Activated naive CD8-positive, alpha-beta T cell treated with anti-CD3 and anti-CD28 coated beads, Interleukin-2, amount 10 ng/mL, durations not matched to agents 7 days and 5 days (primary cell): ENCODE measurements at places on chromosomes 2 and 18.
A peak's percentile ranks its signal among the peaks of the same experiment; 100 is the strongest.

GRCh38 chr18:63817441-63818051, 42.3 kb downstream of the SERPINB7 start:
- DNase-seq: no peak
- H3K36me3 ChIP-seq: no peaks in the 10 kb centered on the region
- no peak overlapping the region for H3K27ac ChIP-seq
- peaks cover 13% of the 10 kb centered on the region for H3K27me3 ChIP-seq
- no peak overlapping the region for H3K4me3 ChIP-seq

DNA sequence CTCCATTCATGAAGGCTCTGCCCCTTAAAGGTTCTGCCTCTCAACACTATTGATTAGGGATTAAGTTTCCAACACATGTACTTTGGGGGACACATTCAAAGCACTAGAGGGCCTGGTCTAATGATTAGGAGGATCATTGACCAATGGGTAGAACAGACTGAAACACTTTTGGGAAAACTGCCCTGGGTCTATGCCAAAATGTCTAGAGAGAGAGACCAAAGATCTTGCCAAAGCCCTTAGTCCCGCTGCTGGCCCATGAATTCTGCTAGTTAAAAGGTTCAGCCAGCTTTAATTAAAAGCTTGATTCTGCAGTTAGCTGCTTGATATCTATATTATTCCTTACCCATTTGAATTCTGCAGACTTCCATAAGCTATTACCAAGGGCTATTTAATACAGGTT, 613.2 kb downstream of the SLC4A3 start:
- H3K27ac ChIP-seq: no peak overlapping the region
- DNase-seq: no peak
- H3K4me3 ChIP-seq: no peak overlapping the region

GRCh38 chr2:36731941-36732672, 35.6 kb downstream of the VIT start:
- no peak overlapping the region for H3K27ac ChIP-seq
- DNase-seq: no peak
- H3K4me1 ChIP-seq: no peaks in the 10 kb centered on the region
- no peak overlapping the region for H3K4me3 ChIP-seq
- peaks cover 2% of the 10 kb centered on the region for H3K27me3 ChIP-seq
- no peaks in the 10 kb centered on the region for H3K36me3 ChIP-seq

GRCh38 chr2:109736177-109736827, 57.8 kb upstream of the RGPD5 start:
- no peak overlapping the region for H3K27ac ChIP-seq
- no peak overlapping the region for H3K4me3 ChIP-seq
- H3K4me1 ChIP-seq: no peaks in the 10 kb centered on the region
- no peaks in the 10 kb centered on the region for H3K36me3 ChIP-seq
- no peak for DNase-seq

DNA sequence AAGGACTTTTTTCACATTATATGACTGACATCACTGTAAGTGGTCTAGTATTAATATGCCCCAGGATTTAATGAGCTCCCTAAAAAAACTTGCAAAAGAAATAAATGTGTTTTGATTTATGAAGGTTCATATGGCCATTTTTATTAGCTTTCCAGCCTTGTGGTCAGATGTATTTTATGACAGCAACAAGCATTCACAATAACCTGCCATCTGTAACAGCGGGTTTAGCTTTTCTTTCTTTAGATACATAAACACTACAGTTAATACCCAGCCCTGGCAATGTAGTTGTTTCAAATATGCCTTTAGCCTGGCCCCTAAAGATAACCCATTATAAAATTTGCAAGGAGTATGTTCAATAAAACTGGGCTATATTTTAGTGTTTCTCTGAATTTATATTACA, 1063.8 kb downstream of the SOCS6 start:
- no peaks in the 10 kb centered on the region for H3K4me1 ChIP-seq
- H3K27ac ChIP-seq: no peak overlapping the region
- H3K36me3 ChIP-seq: no peaks in the 10 kb centered on the region

DNA sequence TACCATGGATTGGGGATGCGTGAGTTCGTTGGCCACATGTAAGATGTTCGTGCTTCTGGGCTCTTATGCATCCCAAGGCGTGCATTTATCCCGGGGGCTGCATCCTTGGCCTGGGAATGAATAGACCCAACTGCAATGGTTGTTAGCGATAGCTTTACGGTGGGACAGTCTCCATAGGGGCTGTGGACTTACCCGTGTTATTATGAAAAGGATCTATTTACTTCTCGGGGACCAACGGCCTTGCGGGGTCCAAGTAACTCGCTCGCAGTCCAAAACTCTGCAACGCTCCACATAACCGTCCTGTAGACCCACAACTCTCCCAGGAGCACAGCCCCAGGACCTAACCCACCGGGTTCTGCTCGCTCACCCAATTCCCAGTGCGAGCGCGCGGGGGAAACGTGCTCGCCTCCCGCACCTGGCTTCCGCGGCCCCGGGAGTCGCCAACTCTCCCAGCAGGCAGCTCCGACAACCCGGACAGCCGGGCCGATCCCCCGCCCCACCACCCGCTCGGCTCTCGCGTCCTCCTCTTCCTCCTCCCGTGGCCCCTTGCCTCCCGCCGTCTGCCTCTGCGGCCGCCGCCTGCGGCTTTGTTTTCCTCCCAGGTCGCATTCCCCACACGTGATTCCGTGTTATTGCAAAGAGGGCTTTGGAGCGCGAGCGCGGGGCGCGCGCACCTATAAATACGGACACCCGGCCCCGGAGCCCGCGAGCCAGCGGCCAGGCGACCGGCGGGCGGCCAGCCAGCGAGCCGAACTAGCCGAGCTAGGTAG, at the start of gene CABLES1:
TSS of gene CABLES1 (plus strand) at position 706 of the 770 bp plus-strand sequence. CDS start 278 bp downstream, outside the sequence.
- H3K36me3 ChIP-seq: no peaks in the 10 kb centered on the region
- H3K4me1 ChIP-seq: peaks cover 11% of the 10 kb centered on the region
- H3K27ac ChIP-seq: peak within 1 kb of the TSS; percentile 25

- H3K4me3 ChIP-seq: no peak overlapping the region
- H3K27ac ChIP-seq: no peak overlapping the region
- H3K36me3 ChIP-seq: no peaks in the 10 kb centered on the region
- H3K27me3 ChIP-seq: peaks cover 2% of the 10 kb centered on the region
- H3K4me1 ChIP-seq: peaks cover 2% of the 10 kb centered on the region
Observed at GRCh38 chr2:3639653-3640052, 18.3 kb upstream of the ALLC start.

DNA sequence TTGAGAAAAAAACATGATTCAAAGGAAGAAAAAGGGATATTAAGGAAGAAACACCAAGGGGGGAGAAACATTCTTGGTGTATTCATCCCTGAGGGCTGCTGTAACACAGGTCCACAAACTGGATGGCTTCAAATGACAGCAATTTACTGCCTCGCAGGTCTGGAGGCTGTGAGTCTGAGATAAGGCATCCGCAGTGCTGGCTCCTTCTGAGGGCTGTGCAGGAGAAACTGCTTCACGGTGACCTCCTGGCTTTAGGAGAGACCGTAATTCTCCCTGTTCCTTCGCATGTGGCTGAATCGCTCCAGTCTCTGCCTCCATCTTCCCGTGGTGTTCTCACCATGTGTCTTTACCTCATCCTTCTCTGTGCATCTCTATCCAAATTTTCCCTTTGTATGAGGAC, 490.7 kb downstream of the EIPR1 start:
- H3K27ac ChIP-seq: no peak overlapping the region
- no peaks in the 10 kb centered on the region for H3K4me1 ChIP-seq
- H3K27me3 ChIP-seq: no peaks in the 10 kb centered on the region
- DNase-seq: no peak
- no peak overlapping the region for H3K4me3 ChIP-seq

- no peak for DNase-seq
- H3K27me3 ChIP-seq: no peaks in the 10 kb centered on the region
- peaks cover 57% of the 10 kb centered on the region for H3K4me1 ChIP-seq
- no peak overlapping the region for H3K4me3 ChIP-seq
- peaks cover 57% of the 10 kb centered on the region for H3K36me3 ChIP-seq
Observed at GRCh38 chr2:39094717-39095363, 26.0 kb downstream of the SOS1 start.

DNA sequence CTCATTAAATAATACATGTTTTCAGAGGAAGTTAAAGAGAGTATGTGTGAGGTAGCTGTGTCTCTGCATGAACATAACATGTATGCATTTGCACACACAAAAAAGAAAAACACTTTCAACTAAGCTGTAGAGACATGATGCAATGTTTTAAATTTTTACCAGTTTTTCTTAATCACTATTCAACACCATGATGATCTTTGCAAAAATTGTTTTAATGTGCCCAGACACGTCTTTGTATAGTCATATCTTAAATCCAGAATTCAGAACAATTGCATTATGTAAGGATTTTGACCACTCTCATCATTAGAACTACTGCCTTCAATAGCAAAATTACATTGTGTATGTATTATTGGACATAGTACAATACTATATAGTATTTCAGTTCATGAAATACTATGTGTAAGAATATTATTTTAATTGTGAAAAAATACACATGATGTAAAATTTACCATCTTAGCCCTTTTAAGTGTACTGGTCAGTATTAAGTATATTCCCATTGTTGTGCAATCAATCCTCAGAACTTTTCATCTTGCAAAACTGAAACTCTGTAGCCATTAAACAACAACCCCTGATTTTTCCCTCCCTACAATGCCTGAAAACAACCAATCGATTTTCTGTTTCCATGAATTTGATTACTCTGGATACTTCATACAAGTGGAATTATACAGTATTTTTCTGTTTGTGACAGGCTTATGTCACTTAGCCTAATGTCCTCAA, 104.5 kb upstream of the ACVR2A start:
- no peak for DNase-seq
- no peak overlapping the region for H3K27ac ChIP-seq
- H3K4me1 ChIP-seq: no peaks in the 10 kb centered on the region
- no peak overlapping the region for H3K4me3 ChIP-seq

GRCh38 chr18:39946623-39947061, 2008.4 kb upstream of the PIK3C3 start:
- DNase-seq: no peak
- H3K27ac ChIP-seq: no peak overlapping the region
- no peak overlapping the region for H3K4me3 ChIP-seq

- DNase-seq: no peak
- no peaks in the 10 kb centered on the region for H3K27me3 ChIP-seq
- H3K27ac ChIP-seq: no peak overlapping the region
- H3K4me3 ChIP-seq: no peak overlapping the region
- no peaks in the 10 kb centered on the region for H3K4me1 ChIP-seq
- peaks cover 27% of the 10 kb centered on the region for H3K36me3 ChIP-seq
Observed at GRCh38 chr2:175107146-175107545, 60.9 kb downstream of the ATF2 start.

DNA sequence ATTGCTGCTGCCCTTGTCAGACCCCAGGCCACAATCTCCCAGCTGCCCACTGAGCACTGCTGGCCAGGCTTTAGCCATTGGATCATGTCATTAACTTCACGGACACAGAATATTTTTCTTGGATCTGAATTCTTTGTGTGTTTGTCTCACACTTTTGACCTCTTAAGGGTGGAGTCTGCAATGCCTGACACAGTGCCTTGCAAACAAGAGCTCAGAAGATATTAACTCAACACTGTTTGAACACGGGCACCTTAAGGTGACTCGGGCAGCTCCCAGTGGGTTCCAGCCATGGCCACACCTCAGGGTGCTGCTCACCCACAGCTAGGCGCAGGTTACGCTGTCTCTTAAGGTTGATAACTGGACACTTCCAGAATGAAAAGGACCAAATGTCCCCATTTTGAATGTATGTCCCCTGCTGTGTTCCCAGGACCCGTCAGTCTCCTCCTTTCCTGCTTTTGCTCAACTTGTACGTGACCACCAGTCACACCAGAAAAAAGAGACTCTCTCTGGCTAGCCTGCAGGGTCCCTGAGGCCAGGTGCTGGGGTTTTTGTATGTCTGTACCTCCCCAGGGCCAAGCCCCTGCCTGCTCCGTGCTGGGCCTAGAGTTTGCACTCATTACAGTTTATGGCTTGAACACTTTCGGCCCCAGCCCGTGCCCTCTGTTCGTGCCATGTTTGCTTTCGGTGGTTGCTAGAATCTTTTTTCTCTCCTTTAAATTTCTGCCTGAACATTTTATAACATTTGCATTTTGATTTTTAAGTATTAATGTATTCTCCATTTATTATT, 33.4 kb upstream of the TMEM131 start:
- H3K36me3 ChIP-seq: no peaks in the 10 kb centered on the region
- H3K27me3 ChIP-seq: peaks cover 2% of the 10 kb centered on the region
- no peak overlapping the region for H3K4me3 ChIP-seq
- H3K27ac ChIP-seq: no peak overlapping the region

DNA sequence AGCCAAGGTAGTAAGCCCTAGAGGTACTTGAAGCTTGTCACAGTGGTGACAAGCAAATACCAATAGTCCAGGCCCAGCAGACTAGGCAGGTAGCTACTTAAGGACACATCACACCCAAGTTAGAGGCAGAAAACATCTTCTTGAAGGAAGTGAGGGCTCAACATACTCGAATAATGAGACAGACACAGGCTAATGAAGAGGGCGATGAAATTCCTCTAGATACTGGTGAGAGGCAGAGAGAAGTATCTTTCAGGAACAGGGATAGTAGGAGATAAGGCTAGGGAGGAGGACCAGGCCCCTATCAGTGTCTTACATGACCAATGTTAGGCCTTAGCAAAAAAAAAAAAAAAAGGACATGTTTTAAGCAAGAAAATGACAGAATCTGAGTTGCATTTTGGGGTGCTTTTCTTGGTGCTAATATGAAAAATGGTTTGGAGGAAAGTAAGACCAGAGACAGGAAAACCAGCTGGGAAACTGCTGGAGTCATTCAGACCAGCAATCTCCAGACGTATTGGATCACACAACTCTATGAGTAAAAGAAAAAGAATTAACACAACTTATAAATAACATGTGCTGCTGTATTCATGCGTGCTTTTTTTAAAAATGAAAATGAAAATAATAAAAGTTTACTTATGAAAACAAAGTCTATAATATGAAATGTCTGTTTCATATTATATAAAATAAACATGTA, 37.7 kb downstream of the COBLL1 start:
- H3K27ac ChIP-seq: no peak overlapping the region
- no peaks in the 10 kb centered on the region for H3K36me3 ChIP-seq
- DNase-seq: no peak
- no peaks in the 10 kb centered on the region for H3K4me1 ChIP-seq
- H3K4me3 ChIP-seq: no peak overlapping the region

GRCh38 chr18:6997808-6998207, 119.8 kb downstream of the LAMA1 start:
- H3K27ac ChIP-seq: no peak overlapping the region
- H3K4me3 ChIP-seq: no peak overlapping the region
- DNase-seq: no peak
- no peaks in the 10 kb centered on the region for H3K36me3 ChIP-seq
- peaks cover 2% of the 10 kb centered on the region for H3K27me3 ChIP-seq

GRCh38 chr2:8457092-8457481, 224.8 kb upstream of the ID2 start:
- peaks cover 18% of the 10 kb centered on the region for H3K36me3 ChIP-seq
- H3K4me3 ChIP-seq: peak overlapping the region; percentile 84
- peak overlapping the region; percentile 91 for H3K27ac ChIP-seq
- peaks cover 53% of the 10 kb centered on the region for H3K4me1 ChIP-seq
